ENCODE measurements at places on chromosomes 6 and 20.

- DNase-seq, result no peak
These were observed 7.8 kb downstream of the IL22RA2 start for GRCh38 chr6:137165375-137166246.

- DNase-seq, result no peak
These were observed 33.2 kb upstream of the TTPAL start for GRCh38 chr20:44442298-44443070.

DNA sequence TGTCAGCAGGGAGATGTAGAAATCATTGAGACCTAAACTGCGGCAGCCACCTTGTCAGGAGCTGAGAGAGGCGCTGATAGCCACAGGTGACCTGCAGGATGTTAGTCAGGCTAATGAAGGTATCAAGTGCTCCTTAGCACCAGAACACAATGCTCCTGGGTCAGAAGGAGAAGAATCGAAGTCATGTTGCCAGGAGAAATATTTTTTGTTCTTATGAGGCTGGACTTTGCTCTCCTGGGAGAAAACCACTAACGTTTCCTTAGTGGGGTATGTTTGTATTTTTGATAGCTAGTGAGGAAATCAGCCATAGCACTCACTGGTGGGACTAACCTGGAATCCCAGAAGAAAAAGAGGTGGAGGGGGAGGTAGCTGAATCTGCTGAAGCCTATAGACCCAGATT, 120.9 kb upstream of the LRFN2 start:
- DNase-seq, result no peak

GRCh38 chr6:32410906-32411305, 3.9 kb upstream of the BTNL2 start:
- no peak for DNase-seq

GRCh38 chr6:141634269-141634668, 498.5 kb upstream of the GJE1 start:
- DNase-seq, result no peak

DNA sequence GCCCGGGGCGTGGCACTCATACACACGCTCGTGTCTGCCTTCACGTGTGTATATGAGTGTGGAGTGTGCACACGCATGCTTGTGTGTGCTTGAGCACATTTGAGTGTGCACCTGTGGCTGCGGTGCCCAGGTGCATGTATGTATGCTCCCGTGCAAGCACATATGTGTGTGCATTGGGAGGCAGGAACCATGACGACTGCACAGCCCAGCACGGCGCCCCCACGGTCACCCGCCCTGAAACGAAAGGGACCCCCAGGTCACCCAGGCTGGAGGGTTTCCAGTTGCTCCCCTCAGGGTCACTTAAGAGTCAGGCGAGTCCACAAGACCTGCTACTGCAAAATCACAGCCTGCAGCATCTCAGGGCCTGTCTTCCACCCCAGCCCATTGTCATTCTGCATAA, 94.7 kb downstream of the YTHDF1 start:
- no peak for DNase-seq

DNA sequence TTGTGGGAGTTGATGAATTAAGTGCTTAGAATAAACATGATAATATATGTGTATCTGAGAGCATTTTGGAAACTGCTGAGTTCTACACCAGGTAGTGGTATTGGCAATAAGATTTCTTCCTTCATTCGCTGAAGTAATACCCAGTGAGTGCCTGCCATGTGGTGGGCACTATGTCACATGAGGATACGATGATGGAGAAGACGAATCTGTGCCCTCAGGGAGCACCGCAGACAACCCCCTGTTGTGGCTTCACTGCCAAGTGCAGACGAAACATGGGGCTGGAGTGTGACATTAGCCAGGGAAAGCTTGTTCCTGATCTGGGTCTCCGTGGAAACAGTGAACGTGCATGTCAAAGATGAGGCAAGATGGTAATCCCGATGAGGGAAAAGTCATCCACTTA, 7.9 kb downstream of the ZNF76 start:
- no peak for DNase-seq

GRCh38 chr6:132289756-132290155, 111.5 kb downstream of the MOXD1 start:
- DNase-seq, result no peak

DNA sequence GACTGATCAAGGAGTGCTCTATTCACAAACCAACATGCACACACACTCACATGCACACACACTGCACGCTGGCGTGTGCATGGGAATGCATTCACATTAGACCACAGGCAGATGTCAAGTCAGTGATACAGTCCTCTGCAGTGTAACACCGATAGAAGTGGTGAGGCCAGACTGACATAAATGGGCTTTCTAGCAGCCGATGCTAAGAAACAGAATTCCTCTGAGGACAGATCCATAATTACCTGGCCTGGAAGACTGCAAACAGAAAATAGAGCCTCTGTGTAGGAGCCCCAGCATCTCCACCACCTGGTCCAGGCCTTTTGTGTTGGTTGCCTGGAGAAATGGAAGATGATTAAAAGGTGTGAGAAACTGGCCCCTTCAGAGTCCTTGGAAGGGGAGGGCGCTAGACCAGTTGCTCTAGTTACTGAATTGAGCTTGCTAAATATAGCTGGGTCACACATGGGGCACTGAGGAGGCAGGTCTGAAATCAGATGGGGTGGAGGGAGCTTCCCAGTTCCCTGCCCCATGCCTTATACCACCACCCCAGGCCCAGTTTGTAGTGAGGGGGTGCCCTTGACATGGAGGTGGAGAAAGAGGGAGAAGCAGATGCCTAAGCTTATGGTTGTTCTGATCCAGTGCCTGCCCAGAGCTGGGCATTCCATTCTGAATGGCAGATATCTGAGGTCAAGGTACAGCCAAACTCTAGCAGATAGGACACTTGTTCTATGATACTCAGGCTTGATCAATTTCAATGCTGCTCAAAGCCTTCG, 233.8 kb downstream of the LRFN2 start:
- no peak for DNase-seq

DNA sequence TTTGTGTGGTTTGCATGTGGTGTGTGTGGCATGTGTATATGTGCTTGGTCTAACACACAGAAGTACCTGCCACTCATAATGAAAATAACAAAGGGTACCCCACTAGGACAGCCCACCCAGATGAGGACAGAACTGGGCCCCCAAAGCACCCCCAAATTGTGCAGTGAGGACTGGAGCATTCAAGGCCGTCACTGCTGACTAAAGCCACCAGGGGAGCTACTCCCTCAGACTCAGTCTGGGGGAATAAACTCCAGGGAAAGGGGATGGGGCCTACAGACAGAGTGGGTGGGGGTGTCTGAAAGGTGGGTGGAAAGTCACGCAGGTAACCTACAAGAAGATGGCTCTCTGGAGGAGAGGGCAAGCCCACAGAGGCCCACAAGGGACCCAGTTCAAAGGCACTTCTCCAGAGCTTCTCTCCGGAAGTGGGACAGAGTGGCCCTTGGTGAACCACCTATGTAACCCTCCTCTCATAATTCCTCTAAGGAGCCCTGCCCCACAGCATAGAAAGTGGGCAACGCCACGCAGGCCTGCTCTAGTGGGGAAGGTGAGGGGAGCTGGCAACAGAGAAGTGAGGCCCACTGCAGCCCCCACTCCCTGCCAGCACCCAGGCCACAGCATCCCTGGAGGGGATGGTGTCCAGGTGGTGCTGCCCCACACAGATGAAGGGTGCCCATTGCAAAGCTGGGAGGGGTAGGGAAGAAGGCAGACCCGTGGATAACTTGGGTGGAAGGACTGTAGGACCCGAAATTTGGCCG, 122.8 kb upstream of the MAFB start:
- DNase-seq, result no peak

DNA sequence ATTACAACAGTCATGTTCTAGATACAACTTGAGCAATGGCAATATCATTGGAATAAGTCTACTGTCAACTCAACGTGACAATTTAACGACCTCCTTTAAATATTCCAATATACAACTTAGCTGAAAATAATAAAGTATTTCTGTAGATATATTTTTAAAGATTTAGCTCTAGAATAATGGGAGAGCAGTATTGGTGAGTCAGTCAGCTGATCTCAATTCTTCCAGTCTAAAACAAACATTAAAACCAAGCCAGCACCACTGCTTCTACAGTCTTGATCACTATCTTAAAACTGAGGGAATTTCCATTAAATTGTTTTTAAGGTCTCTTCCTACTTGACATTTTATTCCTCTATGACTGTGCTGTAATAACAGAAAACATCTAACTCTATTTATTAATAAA, 38.2 kb downstream of the NOL7 start:
- DNase-seq, result no peak

DNA sequence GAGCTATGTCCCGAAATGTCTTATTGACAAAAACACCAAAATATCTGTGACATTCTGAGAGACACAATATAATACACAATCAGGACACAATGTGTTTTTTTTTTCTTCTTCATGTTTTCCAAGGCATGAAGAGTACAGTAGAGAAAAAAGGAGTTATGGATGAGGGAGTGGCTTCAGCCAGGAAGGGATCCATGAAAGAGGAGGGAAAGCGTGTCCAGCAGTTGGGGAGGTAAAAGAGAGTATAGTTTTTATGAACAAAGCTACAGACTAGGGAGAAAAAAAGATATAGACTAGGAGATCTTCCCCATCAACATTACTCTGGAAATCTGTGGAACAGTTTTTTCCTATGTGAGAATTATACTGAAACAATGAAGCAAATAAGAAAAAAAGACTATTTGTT, 38.9 kb upstream of the PRIM2 start:
- no peak for DNase-seq

GRCh38 chr6:124983383-124984083, 21.3 kb downstream of the RNF217 start:
- DNase-seq, result no peak

GRCh38 chr6:154981079-154981870, 13.8 kb upstream of the TIAM2 start:
- DNase-seq, result no peak

DNA sequence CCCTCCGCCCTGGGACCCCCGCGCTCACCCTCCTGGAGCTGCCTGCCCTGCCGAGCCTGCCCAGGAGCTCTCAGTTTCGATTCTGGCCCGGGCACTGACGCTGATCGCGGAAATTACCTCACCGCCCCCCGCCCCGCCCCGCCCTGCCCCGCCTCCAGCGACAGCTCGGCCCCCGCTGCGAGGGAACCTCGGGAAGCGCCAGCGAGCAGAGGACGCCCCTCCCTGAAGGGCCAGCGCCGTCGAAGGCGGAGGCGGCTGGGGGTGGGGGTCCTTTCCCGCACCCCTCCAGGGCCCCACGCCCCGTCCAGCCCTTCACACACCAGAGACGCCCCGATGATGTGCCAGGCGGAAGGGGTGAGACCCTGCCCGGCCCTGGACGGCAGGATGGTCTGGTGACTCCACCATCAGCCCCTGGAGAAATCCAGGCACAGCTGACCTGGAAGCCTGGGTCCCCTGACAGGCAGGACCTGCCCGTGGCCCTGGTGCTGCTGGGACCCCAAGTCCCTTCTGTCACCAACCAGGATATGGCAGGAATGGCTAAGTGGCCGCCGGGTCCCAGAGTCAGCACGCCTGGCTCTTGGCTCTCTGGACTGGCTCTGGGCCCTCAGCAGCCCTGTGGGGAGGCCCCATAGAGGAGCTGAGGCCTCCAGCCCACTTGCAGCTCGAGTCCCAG, at the start of gene HELZ2:
HELZ2 (minus strand) TSS at position 84 of the 673 bp plus-strand sequence. CDS start 1,854 bp downstream, outside the sequence.
- no peak for DNase-seq

GRCh38 chr20:61024390-61024789, 227.7 kb upstream of the CDH4 start:
- no peak for DNase-seq

DNA sequence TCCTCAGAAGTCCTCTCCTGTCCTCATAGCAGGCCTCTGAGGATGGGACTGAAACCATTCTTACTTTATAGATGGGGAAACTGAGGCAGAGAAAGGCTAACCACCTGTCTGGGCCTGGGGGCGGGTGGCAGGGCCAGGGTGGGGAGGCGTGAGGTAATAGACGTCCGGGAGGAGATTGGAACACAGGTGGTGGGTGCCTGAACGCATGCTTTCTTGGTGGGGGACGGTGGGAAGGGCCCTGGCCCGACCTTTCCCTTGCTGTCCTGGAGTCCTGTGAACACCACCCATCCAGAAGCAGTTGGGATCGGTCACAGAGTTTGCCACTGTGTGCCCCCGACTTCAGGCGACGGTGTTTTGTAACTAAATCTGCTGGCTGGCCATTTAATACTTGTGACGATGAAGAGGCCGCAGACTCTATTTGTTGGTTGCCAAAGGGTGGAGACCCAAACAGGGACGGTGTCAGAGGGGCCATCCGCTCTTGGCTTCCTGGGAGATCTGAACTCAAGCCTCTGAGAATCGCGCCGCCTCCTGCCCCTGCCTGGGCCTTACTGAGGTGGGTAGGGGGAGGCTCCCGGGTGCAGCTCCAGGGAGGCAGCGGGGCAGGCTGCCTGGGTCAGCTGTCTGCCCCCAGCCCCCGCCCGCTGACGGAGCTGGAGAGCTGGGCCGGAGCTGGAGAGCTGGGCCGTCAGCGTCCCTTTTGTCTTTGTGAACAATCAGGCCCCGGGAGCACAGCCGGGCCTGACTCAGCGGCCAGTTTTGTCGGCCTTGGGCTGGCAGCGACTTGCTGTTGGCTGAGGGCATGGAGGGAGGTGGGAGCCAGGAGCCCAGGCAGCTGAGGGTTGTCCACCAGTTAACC, 4.1 kb downstream of the RBM38 start:
- no peak for DNase-seq

- DNase-seq, result no peak
These were observed 32.5 kb upstream of the ZNF184 start for GRCh38 chr6:27505209-27506027.

DNA sequence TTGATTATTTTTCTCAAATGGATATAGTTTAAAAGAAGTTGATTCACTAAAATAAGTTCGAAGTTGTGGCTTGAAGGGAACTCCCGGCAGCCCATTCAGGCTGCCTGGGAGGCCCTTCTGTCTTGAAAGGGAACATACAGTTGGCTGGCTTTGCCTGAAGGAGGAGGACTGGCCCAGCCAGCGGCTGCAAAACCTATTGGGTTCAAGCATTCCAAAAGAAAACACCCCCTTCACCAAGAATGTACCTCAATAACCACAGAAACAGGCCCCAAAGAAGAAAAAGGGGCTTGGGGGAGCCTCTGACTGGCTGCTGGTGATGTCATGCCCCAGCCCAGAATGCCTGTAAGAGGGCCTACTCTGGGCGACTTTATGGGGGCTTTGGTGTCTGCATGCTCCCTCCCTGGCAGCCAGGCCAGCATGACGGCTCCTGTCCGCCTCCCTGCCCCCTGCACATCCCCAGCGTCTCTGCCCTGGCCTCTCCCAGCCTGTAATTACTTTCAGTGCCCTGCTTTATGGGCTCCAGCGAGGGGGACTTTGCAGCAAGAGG, 36.5 kb downstream of the MAFB start:
- no peak for DNase-seq

DNA sequence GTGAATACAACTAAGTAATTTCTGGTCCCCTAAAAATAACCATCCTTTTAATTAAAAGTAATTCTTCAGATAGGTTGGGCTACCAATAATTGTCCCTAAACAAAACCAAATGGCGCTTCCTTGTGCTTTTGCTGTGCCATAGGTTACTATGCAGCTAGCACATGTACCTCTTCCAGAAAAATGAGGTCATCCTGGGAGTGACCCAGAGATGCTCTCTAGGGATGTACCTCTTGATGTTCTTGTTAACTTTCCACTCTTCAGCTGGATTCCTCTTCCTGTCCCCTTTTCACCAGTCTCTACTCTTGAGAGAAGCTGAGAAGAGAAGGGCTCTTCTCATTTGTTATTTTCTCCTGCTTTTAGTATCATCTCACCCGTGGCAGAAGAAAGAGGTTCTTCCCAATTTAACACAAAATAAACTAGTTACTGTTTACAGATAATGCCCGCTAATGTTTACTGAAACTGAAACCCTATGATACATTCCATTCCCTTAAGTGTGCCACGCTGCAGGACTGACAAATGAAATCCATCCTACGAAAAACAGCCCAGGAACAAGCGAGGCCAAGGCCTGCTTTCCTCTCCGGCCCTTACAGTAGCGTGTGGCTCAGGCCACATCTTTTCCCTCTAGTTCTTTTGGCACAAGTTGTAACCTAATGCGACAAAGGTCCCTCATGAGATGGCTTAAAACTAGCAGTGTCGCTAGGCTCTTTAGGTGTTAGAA, 24.2 kb downstream of the MRS2 start:
- no peak for DNase-seq

Measured in BJ (cell line).